ENCODE measurements at places on chromosomes 1 and 21.

- DNase-seq, result no peak
Measured at GRCh38 chr1:234716908-234717375, 107.0 kb upstream of the IRF2BP2 start.

DNA sequence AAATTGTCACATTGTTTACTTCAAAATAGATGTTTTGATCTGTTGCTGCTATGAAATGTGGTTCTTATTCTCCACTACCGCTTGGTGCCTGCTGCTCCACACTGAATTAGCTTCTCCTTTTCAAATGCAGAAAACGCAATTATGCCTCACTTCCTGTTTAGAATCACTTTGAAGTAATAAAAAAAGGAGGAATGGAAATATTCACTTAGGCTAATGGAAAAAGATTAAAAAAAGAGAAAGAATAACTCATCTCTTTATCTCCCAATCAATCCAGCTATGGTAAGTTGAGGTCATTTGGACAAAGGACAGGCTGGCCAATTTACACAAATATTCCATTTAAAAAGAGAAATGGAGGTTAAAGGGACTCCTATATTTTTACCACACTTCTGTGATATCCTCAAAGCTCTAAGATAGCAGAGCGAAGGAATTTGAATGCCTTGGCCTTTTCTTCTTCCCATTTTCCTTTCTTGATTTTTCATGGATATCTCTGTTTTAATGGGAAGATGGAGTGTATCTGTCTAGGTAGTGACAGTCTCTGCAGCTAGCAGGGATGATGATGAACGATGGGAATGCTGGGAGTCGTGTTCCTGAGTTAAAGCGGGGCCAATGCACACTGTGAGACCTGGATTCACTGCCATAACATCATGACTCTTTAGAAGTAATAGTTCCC lies 35.7 kb downstream of the RGS5 start:
- DNase-seq, result peak; percentile 16

GRCh38 chr1:160022330-160023310 lies 9.2 kb downstream of the PIGM start:
- DNase-seq, result peak; percentile 94

DNA sequence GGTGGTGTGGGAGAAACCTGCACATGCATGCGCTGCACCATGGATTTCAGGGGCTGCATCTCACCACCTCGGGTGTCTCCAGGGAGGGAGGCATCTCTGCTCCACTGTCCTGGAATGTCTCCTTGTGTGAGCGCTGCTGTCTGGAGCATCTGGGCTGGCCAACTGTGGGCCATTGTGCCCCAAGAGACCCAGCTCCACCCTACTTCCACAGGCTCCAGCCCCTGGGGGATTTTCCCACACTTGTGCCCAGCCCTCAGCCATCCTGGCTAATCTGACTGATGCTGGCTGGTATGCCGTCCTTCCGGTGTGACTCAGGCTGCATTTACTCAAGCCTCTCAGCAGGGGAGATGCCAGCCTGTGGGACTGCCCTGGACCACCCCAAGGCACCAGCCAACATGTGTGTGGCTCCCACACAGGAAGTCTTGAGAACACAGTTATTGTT lies 62.0 kb downstream of the TRIM11 start:
- DNase-seq, result no peak

GRCh38 chr1:157284451-157284850 lies 146.3 kb upstream of the ETV3 start:
- no peak for DNase-seq

DNA sequence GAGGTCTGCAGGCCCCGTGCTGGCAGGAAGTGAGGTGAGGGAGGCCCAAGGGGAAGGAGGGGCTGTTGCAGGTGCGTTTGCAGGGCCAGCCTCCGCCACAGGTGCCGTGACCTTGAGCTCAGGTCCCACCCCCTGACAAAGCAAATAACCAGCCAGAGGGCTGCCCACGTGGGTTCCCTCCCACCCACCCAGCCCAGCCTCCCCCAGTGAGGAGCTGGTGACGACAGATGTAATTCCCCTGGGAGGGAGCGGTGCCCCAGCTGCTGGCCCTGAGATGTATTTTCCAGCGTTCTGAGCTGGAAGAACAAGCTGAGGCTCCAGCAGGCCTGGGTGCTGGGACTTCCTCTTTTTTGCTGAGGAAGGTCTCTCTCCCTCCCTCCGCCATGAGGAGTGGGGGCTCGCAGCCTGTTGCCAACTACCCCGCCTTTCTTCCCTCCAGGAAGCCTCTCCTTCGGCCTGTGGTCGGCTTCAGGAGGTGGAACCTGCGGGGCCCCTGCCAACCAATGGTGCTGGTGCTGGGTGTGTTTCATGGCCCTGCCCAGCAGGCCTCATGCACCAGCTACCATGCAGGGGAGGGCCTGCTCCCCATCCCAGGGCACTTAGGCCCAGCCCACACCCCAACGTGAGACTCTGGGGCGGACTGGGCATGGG lies 153.2 kb downstream of the PRDM16 start:
- DNase-seq, result peak; percentile 43

DNA sequence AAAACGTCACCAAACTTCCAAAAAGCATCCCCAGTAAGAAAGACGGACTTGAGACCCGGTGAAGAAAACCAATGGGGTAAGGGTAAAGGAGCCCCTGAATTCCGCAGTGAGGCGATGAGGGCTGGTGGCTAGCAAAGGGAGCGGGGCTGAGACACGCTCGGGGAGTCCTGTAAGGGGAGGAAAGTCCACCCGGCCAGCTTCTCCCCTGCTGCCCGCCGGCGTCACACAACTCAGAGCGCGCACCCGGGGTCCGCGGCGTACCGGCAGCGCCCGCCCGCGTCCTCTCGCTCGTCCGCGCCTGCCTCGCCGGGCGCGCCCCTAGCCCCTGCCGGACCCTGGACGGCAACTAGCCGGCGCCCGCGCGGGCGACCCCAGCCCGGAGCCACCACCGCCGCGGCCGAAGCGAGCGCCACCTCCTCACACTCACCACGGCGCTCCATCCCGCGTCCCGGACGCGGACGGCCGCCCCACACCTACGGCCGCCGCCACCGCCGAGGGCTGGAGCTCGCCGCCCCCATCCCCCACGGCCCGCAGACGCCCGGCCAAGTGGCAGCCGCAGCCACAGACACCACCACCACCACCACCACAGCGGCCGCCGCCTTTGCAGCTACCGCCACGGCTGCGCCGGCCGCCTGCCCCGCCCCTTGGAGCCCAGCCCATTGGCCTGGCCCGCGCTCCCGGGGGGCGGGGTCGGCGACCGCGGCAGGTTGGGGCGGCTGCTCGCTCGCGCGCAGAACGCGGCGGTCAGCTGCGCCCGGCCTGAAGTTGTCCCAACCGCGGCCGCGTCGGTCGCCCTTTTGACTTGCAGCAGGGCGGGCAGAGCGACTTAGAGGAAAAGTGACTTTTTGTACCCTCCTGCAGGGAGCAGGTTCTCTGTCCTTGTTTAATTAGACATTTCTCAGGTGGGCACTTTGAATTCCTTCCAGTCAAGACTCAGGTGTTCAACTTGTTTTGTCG lies 10.0 kb upstream of the ARHGAP29 start:
- DNase-seq, result peak; percentile 81

DNA sequence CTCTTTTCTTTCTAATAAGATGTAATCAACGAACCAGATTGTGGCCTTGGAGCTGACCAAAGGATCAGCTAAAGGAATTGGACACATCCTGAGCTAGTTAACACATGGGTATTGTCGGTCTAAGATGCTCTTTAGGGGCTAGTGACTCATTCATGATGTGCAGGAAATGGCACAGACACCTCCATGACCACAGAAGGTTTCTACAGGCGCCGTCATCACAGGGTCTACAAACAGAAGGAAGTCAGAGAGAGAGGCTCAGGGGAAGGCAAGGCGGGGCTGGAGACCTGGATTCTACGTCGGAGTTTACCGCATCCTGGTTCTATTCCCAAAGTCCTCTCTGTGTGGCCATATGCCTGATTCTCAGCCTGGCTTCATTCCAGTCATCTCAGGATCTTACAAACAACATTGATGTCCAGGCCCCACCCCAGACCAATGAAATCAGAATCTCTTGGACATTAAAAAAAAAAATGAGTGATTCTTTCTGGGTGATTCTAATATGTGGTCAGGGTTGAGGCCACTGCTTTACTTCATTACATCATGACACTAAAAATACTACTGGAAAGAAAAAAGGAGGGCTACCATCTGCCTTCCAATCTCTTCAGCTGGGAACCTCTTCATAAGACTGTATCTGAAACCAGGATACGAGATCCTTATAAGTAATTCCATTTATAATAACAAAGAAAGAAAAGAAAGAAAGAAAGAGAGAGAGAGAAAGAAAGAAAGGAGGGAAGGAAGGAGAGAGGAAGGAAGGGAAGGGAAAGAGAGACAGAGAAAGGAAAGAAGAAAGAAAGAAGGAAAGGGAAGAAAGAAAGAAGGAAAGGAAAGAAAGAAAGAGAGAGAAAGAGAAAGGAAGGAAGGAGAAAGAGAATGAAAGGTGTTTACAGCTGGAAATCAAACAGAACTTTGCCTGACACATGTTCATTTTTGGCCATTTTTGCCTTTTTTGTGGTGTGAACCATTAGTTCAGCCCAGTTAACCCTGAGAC lies 11.6 kb upstream of the KCNJ15 start:
- no peak for DNase-seq

- no peak for DNase-seq
Measured at GRCh38 chr1:220910021-220910420, 30.8 kb downstream of the HLX start.

DNA sequence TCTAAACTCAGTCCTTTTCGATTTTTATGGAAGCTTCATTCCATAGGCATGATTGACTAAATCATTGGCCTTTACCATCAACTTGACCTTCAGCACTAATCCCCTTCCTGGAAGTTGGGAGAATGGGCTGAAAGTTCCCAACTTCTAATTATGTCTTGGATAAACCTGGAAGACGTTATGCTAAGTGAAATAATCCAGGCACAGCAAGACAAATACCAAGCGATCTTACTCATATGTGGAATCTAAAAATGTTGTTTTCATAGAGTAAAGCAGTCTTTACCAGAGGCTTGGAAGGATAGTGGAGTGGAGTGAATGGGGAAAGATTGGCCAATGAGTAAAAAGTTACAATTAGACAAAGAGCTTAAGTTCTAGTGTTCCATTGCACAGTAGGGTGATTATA lies 1453.2 kb downstream of the PLA2G4A start:
- no peak for DNase-seq

- peak; percentile 46 for DNase-seq
Measured at GRCh38 chr1:106268070-106268469, 788.4 kb upstream of the PRMT6 start.

DNA sequence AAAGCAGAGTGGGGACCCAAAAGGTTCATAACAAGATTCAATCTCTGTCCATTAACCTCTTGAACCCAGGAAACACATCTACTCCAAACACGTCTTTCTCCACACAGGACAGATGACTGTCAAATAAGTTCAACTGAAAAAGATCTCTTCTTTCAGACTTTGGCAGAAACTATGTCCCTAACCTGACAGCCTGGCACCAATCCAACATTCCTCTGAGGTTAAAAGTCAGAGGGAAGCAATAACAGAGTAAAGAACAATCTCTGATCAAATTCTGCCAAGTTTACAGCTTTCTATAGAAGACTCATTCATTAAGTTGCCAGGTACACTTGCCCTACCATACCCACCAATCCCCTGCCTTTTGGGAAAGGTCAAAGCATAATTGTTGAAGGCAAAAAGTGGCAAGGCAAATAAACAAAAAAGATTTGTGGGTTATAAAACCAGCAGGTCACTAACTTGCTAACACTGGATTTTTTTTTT lies 31.9 kb downstream of the OTUD7B start:
- no peak for DNase-seq

- no peak for DNase-seq
Measured at GRCh38 chr1:212219679-212220463, 65.3 kb upstream of the PPP2R5A start.

GRCh38 chr21:27326301-27326700 lies 359.4 kb upstream of the ADAMTS5 start:
- DNase-seq, result peak; percentile 1

DNA sequence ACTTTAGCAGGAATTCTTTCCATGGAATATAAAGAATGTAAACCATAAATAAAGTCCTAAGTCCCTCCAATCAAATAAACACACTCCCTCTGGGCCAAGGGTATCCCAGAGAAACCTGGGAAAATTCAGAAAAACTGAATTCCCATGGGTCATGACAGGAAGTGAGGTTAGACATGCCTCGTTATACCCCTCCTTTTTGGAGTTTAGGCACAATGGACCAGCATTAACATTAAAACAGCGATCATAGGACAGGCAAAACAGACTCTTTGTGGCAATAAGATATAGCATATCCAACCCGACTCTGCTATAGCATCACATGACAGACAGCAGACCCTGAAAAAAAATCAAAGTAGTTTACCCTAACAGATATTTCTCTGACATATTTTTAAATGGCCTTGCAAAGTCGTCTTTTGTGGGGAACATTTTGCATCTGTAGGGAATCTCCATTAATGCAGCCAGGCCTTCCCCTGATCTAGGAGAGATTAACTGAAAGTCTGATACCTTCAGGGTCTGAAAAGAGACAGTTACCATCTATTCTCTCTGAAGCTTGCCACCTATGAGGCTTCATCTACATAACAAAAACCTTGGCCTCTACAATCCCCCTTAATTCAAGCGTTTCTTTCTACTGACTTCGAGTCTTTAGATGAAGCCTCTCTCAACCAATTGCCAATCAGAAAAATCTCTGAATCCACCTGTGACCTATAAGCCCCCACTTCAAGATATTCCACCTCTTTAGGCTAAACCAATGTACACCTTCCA lies 143.0 kb upstream of the KCNK1 start:
- DNase-seq, result no peak

- peak; percentile 67 for DNase-seq
Measured at GRCh38 chr1:220680085-220680687, 10.0 kb upstream of the C1orf115 start.

GRCh38 chr1:171879556-171879955 lies 38.3 kb downstream of the DNM3 start:
- no peak for DNase-seq
